Brain pericyte (primary cell): ENCODE measurements at places on chromosomes 11 and 22.

DNA sequence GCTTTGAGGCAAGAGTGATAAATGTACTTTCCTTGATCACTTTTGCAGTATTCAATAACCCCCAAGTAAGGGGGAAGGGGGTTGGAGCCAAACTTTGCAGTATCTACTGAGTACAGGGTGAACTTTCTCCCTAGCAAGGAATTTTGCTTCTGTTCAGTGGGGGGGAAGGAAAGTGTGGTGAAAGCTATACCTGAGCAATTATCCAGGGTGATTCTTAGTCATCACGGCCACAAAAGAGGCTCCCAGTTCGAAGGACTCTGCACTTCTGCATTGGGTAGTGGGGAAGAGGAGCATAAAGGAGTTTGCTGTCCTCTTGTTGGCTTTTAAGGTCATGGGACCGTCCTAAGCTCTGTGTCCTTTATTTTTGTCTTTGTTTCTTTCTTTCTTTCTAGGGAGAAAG, 346.5 kb upstream of the SYN3 start:
- DNase-seq = no peak

DNA sequence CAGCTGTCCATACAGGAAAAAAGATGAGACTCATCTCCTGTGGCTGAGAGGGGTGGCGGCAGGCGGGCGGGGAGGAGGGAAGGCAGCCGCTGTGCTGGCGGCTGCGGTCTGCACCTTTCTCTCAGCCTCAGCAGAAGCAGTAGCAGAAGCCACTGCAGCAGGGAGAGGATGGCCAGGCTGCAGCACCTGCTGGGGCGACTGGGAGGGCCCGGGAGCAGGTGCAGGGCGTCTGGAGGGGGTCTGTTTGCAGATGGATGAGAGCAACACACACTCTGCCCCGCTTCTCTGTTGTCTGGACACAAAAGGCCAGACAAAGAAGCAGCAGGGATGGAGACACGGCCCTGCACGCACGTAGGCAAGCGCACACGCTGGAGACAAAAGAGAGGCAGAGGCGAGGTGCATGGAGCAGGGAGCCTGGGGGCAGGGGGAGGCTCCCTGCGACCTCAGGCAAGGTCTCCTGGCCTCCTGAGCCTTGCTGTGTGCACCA, 9.3 kb upstream of the MIAT start:
- DNase-seq = no peak

DNA sequence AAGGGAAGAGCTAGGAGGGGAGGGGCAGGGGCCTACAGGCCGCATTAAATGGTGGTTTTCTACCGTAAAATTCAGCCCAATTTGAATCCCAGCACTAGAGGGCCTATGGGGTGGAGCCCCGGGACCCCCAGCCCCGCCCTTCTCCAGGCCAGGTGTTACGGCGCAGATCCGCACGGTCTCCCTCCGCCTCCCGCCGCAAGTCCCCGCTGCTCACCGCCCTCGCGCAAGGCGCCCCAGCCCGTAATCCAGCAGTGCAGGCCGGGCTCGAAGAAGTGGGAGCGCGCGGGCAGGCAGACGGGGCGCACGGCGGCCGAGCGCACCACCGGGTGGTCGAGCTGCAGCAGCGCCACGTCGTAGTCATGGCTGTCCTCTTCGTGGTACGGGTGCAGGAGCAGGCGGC, 17.3 kb downstream of the KCTD17 start:
- DNase-seq = no peak

GRCh38 chr11:47606731-47607130, 12.5 kb upstream of the C1QTNF4 start:
- DNase-seq = no peak

DNA sequence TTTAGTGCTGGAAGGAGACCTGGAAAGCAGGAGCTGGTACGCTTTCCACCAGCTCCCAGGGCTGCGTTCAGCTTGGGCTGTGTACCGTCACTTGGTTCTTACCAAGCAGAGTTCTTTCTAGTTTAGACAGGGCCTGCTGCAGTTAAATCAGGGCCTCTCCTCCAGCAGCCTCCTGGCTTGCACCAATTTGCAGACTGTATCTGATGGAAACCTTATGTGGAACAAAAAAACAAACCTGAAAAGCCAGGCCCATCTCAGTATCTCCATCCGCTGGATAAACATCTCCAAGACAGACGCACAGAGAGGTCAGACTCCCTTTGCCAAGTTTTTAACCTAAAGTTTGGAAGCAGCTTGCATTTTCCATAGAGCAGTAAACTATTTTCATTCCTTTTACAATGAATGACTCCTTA, 288.6 kb upstream of the SORL1-AS1 start:
- DNase-seq = no peak

DNA sequence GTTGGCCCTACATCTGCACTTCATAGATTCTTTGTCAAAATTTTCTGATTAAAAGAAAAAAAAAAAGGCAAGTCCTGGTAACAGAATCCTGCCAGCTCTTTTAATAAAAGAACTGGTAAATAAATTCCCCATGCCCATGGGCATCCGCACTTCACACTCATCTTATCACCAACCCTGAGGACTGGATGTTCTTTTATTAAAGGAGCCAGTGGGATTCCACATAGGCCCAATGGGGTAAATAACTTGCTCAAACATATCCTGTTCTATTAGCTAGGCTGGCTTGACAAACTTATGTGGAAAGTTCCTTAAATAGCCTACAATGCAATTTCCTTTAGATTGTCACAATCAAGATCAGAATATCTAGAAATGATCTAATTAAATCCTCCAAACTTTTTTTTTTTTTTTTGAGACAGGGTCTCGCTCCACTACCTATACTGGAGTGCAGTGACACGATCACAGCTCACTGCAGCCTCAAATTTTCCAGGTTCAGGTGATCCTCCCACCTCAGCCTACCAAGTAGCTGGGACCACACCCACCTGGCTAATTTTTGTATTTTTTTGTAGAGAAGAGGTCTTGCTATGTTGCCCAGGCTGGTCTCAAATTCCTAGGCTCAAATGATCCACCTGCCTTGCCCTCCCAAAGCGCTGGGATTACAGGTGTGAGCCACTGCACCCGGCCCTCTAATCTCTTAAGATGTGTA, 380.9 kb downstream of the LARGE1 start:
- no peak for DNase-seq

- no peak for DNase-seq
These were observed 6.2 kb downstream of the DUSP8 start for GRCh38 chr11:1565904-1566247.

GRCh38 chr11:1515082-1516060, 28.8 kb upstream of the MOB2 start:
- DNase-seq = no peak

DNA sequence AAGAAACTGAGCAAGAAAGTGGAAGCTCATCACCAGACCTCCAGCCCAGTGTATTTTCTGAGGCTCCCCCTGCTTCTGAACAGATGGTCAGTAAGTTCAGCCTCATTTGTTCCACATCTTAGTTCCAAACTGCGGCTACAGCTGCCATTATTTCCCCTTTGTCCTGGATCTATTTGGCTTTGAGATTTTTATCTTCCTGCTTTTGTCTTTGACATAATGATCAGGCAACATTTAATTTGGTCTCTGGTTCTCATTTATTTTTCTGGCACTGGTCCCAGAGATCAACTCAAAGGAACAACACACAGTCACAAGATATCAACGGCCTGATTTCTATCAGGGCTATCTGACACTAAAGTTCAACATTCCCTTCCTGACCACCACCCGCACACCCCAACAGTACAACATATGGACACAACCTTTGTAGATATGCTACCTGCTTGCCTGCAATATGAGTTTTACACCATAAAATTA, 137.5 kb downstream of the FAM76B start:
- DNase-seq = no peak

- no peak for DNase-seq
These were observed 10.0 kb upstream of the CATSPER1 start for GRCh38 chr11:66036334-66036710.

GRCh38 chr22:22748297-22748743, 103.9 kb downstream of the GGTLC2 start:
- no peak for DNase-seq

DNA sequence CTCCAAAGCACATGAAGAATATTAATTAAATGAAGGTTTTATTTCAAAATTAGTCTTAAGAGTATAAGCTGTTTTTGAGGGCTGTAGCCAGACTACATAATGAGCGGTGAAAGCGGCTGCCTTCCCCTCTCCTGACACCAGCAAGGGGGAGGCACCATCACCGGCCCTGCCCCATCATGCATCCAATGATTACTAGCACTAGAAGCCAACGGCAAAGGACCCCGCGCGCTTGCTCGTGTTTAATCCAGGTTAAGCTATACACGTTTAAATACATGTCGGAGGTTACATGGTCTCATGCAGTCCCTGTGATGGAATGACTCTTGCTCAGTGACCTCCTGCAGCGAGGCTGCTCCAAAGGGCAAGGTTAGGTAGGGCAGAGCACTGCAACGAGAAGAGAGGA, 50.3 kb downstream of the FEZ1 start:
- no peak for DNase-seq

- DNase-seq = no peak
These were observed 722 bp downstream of the IFITM10 start for GRCh38 chr11:1749395-1750351.

GRCh38 chr22:27786965-27787364, 14.6 kb downstream of the MN1 start:
- no peak for DNase-seq

GRCh38 chr11:34451053-34451452, 12.3 kb downstream of the CAT start:
- no peak for DNase-seq

DNA sequence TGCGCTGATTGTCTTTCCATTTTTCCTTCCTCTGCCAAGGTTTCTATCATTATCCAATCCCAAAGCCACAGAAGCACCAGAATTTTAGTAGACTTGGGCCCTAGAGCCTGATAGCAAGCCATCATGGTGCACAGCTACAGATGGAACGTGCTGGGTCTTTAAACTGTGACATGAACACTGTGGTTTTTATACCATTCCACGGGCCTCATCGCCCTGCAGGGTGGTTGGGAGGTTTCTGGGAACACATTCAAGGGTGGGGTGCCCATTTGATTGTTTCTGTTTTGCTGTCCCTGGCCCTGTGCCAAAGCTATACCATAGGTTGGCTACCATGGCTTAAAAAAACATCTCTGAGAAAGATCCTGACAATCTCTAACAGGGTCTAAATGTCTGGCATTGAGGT, 151.9 kb downstream of the CACNA1I start:
- DNase-seq = no peak

- no peak for DNase-seq
These were observed 163.8 kb downstream of the CWF19L2 start for GRCh38 chr11:107293677-107294344.

DNA sequence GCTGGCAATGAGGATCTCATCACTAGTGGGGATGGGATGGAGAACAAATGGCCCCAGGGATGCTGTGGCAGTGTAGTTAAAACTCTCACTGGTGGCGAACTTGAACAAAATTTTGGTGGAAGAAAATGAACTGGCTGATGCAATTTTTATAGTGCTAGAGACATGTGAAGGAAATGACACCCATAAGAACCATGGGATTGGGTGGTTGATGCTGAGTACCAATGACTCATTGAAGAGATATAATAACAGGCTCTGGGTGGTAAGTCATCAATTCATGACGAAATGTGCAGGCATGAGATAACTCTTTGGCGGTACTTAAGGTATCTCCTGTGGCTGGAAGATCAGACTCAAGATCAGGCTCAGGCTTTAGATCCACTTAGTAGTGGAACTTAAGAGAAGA, 172.9 kb upstream of the DDI1 start:
- DNase-seq = no peak

DNA sequence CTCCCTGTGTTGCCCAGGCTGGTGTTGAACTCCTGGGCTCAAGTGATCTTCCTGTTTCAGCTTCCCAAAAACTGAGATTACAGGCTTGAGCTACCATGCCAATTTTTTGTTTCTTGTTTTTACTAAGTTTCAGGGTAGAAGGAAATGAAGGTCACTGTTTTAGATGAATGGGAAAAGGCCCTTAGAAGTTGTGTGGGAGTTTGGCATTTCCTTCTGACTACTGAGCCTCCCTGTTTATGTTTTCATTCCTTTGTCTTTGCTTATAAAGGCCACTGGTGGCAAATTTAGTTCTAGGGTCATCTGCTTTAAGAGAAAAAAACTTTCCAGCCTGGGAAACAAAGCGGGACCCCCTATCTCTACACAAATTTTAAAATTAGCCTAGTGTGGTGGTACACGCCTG, 22.1 kb downstream of the SRPRA start:
- no peak for DNase-seq

GRCh38 chr11:121366038-121366437, 73.5 kb downstream of the SC5D start:
- DNase-seq = no peak

DNA sequence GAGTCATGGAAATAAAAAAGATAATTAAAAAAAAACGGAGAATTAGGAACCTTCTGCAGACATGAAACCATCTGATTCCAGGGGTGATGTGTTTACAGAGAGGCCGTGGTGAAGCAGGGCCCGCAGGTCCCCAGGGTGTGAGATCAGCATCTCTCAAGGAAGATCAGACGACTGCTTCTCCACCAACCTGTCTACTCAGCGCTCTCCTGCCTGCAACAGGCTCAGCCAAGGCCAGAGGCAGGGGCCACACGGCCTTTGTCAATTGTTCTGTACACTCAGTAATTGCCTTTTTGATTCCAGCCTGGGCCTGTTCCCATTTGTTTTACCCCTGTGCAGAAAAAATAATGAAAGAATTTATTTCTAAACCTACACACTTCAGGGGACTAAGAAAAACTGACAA, 124.6 kb downstream of the NXPE2 start:
- DNase-seq = no peak

GRCh38 chr11:96486890-96487611, 97.2 kb downstream of the JRKL start:
- no peak for DNase-seq

- DNase-seq = no peak
These were observed 21.7 kb downstream of the GRAMD4 start for GRCh38 chr22:46641811-46642266.

DNA sequence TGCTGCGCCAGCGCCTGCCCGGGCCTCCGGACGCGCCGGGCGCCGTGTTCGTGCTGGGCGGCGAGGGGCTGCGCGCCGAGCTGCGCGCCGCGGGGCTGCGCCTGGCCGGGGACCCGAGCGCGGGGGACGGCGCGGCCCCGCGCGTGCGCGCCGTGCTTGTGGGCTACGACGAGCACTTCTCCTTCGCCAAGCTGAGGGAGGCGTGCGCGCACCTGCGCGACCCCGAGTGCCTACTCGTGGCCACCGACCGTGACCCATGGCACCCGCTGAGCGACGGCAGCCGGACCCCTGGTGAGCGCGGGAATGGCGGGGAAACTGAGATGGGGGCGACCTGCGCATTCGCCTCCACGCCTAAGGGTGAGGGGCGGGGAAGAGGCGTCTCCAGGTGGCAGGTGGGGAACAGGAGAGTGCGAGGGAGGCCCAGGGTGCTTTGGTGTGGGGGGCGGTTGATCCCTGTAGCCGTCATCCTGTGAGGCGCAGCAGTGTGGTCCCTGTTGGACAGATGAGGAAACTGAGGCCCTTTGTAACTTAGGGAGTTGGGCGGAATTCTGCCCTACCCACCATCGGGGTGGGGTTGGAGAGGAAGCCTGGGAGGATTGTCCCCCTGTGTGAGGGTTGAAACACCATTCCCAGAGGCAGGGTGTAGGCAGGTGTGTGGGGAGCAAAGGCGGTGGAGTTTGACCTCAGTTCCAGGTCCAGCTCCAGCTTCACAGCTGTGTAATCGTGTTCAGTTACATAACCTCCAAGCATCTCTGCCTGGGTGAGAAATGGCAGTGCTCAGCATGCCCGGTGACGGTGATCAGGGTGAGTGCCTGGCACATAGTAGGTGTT, 758 bp downstream of the PDXP start:
- DNase-seq = no peak

GRCh38 chr11:4626207-4627099, 10.8 kb upstream of the OR51D1 start:
- no peak for DNase-seq
